ENCODE measurements at places on chromosomes 3 and 15.

GRCh38 chr3:132536442-132537153 lies 60.5 kb upstream of the ACKR4 start:
- DNase-seq, result no peak

DNA sequence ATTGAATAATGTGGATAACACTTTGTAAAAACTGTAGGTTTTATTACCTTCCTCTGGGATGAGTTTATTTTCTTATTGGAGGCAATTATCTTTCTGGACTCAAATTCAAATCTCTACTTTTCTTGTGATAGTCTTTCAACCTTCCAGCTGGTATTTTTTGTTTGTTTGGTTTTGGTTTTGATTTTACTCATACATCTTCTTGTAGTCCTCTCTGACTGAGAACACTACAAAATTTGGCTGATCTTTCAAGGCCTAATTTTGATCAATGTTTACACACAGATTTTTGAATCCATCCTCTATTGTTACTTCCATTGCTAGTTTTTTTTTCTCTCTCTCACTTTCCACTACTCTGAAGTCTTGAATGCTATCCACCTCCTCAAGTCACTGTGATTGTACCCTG lies 303.8 kb upstream of the NECTIN3 start:
- peak; percentile 45 for DNase-seq

GRCh38 chr3:143825513-143825912 lies 22.8 kb downstream of the SLC9A9 start:
- DNase-seq, result peak; percentile 72

- no peak for DNase-seq
Observed at GRCh38 chr3:41126472-41126871, 72.8 kb upstream of the CTNNB1 start.

DNA sequence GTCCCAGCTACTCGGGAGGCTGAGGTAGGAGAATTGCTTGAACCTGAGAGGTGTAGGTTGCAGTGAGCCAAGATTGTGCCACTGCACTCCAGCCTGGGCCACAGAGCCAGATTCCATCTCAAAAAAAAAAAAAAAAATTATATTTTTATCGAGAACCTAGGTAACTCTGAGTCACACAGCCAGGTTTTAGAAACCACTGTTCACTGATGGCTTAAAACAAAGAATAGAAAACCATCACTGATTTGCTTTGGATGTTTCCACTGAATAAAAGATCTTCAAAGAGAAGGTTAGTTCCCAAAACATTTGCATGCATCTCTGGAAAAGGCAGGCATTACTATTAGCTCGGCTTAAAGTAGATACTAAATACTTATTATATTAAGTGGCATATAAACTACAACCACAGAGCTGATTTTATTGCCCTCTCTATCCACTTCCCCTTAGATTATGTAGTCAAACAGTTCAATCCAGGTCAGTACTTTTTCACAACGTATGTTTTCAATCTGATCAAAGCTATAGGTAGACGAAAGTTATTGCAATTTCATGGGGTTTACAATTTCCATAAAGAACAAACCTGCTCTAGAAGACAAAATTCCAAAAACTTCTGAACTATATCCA lies 1.4 kb downstream of the B4GALT4 start:
- no peak for DNase-seq
